ENCODE measurements at places on chromosomes 11 and 22. TPM values are rescaled to one million over a fixed set of nuclear protein-coding genes. Genes with fewer than 3 reads are reported as not detected.
A peak's percentile ranks its signal among the peaks of the same experiment; 100 is the strongest.

GRCh38 chr11:73507086-73507485, 90.8 kb downstream of the FAM168A start:
- DNase-seq, result peak; percentile 72

- no peak for DNase-seq
Measured at GRCh38 chr11:85310479-85310878, 316.7 kb downstream of the DLG2 start.

GRCh38 chr11:47538741-47539565, 14.0 kb downstream of the CELF1 start:
- no peak for DNase-seq

The GGT1 gene
- 8.1 TPM for polyA plus RNA-seq

GRCh38 chr22:49203091-49203858, 624.4 kb downstream of the BRD1 start:
- no peak for DNase-seq

DNA sequence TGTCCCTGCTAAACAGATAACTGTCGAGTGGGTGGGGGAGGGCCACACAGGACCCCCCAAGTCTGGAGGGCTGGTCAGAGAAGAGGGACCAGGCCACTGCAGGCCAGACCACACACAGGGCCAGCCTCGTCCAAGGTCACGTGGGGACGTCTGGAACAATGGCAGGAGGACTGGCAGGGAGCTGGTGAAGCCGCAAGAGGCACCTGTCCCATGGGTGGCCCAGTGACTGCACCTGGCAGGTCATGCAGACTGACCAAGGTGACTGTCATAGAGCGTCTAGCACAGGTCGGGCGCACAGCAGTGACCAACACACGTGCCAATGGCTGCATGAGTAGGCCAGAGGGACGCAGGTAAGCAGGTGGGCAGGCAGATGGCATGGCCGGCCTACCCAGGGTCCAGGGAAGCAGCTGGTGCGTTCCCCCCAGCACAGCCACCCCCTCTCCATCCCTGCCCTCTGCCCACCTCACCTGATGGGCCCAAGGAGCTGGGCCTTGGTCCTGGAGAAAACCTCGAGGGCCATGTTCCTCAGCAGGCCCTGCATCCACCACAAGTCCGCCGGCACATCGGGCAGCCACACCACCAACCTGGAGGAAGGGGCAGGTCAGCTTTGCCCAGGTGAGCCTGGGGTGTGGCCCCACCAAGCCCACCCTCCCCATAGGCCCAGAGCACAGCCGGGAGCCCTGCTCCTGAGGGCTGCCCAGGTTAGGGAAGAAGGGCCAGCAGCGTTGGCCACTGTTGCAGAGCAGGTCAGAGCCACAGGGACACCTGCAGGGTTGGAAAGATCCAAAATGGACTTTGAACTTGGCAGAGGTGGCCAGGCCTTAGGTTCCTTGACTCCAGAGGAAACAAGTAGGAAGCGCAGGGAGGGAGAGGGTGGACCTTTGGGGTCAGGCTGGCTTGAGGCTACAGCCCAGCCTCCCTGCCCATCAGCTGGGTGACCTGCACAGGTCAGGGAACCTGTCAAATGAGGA, 10.4 kb downstream of the PNPLA5 start:
- no peak for DNase-seq

The MS4A12 gene
- not detected for polyA plus RNA-seq

DNA sequence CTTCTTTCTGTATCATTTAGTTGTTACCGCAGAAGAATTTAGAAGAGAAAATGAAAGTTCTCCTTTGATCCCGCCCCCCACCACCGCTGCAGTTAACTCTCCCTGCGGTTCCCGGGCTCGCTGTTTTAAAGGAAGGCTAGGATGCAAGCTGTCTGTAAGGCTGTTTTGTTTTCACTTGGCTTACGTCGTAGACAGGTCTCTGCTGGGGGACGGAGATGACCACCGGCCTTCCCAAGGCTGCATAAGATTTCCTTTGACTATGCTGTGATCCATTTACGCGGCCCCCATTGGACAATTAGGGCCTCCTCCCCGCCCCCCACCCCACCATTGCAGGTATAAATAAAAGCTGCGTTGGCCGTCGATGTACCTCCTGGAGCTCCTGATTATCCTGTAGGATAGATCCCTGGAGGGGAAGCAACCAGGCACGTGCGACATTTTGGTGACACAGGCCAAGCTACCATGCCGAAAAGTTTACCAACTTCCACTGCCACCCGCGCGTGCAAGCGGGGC, 1.4 kb upstream of the CPT1A start:
- peak; percentile 29 for DNase-seq

DNA sequence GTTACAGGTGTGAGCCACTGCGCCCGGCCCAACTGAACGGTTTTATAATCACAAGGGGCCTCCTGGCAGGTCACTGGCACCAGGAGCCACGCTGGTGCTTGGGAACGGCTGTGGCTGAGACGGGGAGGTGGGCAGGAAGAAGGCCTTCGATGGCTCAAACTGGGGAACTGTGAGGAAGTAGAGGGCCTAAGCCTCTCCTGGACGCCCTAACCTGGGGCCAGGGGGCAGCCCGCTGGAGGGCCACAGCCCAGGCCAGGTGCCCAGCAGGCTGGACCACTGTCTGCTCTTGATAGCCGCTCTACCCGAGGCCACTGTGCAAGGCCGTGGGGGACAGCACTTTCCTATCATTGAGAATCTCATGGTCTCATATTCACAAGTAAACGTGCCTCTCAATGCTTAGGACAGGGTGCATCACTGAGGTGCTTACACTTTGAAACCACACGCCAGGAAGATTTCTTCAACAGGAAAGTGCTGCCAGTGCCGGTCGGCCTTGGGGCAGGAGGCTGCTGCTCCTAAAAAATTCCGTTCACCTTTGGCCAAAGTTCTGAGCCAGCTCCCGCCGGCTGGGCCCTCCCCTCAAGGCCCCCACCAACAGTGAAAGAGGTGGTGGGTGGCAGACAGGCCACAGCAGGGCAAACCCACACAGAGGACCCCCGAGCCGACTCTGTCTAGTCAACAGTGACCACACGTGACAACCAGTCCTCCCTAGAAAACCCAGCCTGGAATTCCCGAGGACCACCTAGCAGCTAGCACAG, 7.2 kb downstream of the GATD1 start:
- DNase-seq, result no peak

DNA sequence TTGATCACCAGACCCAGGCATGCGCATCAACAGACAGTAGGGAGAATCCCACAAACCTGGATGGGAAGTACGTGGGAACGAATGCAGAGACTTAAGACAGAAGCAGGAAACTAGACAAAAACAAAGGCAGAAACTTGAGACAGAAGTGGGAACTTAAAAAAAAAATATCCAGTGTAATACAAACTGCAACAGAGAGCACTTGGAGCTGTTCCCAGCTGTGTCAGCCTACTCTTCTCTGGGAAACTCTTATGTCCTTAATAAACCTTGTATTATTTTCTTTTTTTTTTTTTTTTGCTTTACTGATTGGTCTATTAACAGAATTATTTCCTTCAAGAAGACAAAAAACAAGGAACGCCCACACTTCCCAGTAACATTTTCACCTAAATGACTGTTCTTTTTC, 1818.1 kb upstream of the RAG2 start:
- no peak for DNase-seq

The FGF3 gene
- not detected for polyA plus RNA-seq

The NRGN gene
- polyA plus RNA-seq, result 27.8 TPM

GRCh38 chr11:76135491-76135890, 70.8 kb downstream of the WNT11 start:
- DNase-seq, result no peak

GRCh38 chr22:48584170-48584569, 1243.5 kb downstream of the BRD1 start:
- DNase-seq, result no peak

- DNase-seq, result no peak
Measured at GRCh38 chr22:45897736-45898135, 79.2 kb downstream of the WNT7B start.

The CLP1 gene
- polyA plus RNA-seq, result 16.3 TPM

The SNX32 gene
- 0.69 TPM for polyA plus RNA-seq

DNA sequence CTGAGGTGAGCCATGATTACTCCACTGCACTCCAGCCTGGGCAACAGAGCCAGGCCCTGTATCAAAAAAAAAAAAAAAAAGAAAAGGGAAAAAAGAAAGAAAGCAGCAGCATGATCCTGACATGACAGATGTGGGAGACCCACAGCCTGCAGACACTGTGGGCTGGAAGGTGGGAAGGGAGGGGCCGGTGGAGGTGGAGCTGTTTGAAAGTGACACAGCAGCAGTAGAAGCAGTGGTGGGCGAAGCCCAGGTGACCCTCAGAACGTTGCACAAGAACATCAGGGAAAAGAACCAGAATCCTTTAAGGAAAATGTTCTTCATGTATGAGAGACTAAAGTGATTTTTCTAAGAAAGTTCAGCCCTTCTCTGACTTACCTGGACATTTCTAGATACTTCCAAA, 26.3 kb upstream of the SCGB1A1 start:
- DNase-seq, result no peak

DNA sequence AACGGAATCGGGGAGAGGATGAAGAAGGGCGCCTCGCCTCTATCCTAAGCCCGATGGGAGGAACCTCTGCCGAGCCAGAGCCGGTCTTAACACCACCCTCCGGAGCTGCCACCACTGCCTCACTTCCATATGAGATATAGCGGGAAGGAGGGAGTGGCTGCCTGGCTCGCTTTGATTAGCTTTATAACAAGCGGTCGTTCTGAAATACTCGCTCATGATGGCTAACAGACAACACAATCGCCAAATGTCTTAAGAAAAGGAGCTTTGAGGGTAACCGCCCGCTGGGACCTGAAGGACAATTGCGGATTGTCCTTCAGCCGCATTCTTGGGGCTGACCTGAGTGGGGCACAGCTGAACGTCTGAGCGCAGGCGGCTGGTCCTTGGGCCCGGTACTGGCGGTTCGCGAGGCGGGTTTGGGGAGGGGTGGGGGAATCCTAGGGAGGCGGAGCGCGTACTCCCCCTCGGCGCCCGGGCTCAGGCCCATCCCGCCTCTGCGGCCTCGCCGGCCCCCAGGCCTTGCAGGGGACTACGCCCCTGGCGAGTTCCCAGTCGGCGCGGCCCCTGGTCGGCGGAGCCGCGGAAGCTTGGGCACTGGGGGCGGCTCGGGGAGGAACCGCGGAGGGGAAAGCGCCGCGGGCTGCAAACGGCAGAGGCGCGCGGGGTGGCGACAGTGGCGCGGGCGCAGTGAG, at the start of gene PLAAT5:
PLAAT5 (minus strand) TSS at position 617 of the 689 bp plus-strand sequence; CDS start at position 484, 133 bp downstream.
- no peak for DNase-seq

The PKP3 gene
- 2.6 TPM for polyA plus RNA-seq

- DNase-seq, result no peak
Measured at GRCh38 chr11:45844822-45845578, 2.3 kb upstream of the CRY2 start.

GRCh38 chr11:120280600-120281051, 40.7 kb downstream of the POU2F3 start:
- no peak for DNase-seq

DNA sequence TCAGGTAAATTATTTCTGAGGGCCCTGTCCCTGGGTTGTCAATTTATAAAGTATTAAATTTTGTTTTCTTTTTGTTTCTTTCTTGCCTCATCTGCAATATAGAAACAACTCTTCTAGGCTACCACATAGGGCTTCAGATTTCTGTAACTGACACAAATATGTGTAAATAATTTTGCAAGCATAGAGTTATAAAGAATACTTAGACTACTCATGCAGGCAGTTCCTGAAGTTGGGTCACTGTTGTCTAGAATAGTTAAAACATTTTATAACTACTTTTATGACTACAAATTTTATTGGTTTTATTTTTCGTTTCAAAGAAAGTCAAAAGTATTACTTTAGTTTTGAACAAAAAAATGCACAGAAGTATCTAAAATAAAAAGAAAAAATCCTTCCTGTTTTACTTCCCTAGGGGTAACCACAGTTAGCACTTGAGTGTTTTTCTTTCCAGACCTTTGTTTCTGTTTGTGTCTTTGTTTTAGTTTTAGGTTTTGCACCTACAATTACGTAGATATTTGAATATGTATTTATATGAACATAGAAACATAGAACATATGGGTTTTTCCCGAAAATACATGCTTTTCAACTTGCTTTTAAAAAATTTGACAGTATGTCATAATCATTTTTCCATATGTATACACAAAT, 12.4 kb upstream of the TMEM123 start:
- DNase-seq, result no peak

The OTOG gene
- not detected for polyA plus RNA-seq

Data from IMR-90 (cell line).